Stimulated activated CD8-positive, alpha-beta memory T cell treated with anti-CD3 and anti-CD28 coated beads, Interleukin-4, amount 100 ng/mL, for 4 hours (primary cell): ENCODE measurements at places on chromosomes 2 and 18.

DNA sequence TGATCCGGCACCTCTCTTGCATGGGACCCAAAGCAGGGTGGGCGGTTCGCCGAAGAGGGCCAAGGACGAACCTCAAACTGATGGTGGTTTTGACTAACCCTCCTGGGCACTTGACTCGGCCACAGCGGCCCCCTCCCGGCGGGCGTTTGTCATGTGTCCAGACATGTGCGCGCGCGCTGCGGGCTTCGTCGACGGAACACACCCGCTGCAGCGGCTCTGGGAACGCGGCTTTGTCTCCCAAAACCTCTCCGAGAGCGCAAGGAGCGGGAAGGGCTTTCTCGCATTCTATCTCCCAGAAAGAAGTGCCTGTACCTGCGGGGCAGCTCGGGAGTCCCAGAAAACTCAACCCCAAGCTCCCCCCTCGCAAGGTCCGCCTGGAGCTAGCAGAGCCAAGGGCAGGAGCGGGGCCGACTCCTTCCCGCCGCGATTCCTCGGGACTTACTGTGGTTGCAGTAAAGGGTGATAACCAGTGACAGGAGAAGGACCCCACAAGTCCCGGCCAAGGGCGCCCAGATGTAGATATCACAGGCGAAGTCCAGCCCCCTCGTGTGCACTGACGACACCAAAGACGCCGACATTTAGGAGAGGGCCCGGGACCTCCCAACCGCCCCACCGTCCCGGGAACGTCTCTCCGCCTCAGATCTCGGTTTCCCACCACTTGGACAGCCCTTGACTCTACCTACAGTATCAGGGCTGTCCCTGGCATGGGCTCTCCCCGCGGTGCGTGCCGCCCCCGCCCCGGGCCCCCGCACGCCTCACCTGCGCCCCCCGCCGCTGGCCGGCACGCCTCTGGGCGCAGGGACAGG is 1.6 kb downstream of the CD8A start:
- DNase-seq: no peak

GRCh38 chr2:129661935-129662334 is 317.5 kb upstream of the RAB6C start:
- DNase-seq: no peak

- no peak for DNase-seq
Observed at GRCh38 chr2:241105641-241106040, 3.6 kb upstream of the MTERF4 start.

DNA sequence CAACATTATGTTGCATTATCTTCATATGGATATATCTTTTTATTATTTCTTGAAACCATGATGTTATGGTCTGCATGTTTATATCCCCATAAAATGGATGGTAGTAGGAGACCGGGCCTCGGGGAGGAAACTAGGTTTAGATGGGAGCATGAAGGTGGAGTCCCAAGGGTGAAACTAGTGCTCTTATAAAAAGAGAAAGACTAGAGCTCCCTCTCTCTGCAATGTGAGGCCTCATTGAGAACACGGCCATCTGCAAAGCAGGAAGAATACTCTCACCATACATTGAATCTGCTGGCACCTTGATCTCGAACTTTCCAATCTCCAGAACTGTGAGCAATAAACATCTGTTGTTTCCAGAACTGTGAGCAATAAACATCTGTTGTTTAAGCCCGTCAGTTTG is 64.0 kb downstream of the NXPH2 start:
- DNase-seq: no peak

DNA sequence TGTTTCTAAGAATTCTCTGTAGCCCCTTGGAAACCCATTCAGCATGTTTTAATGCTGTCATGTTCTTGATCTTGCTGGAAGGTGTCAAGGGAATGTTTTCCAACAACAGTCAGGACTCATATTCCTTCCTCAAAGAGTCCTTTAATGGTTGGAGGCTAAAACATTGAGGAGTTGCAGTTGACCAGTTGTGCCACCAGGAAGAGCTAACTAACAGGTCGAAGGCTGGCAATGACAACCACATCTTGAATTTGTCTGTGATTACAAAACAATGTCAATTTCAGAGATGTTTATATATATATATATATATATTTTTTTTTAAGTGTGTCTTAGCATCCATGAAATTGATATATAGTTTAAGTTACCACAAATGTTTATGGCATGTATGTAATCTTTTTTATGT is 151.5 kb downstream of the INO80D start:
- DNase-seq: no peak

DNA sequence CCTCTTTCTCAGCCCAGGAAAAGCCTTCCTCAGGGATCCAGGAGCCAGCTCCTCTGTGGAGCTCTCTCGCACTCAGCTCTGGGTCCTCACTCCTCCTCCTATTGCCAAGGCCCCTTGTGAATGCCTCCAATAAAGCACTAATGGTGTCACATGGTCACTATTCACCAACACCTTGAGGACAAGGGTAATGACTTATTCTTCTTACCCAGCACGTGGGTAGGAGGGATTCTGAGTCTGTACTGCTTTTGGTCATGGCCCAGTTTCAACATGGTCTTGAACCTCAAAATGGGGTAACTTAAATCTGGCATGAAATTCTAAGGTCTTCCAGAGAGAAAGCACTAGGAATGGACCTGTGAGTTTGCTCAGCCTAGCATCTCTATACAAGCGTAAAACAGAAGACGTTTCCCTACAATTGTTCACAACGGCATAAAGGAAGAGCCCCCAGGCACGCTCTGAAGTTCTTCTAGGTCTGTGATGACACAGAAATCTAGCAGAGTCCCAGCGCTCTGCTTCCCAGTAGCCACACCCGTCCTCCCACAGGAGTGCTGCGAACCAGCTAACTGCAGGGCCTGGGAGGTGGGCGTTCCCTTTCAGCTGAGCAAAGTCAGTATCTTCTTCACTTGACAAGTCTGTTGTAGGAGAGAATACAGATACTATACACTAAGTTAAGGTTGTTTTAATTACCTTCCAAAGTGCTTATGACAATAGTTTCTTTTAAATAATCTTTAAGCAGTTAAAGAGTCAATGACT is 14.6 kb upstream of the KIDINS220 start:
- DNase-seq: no peak

DNA sequence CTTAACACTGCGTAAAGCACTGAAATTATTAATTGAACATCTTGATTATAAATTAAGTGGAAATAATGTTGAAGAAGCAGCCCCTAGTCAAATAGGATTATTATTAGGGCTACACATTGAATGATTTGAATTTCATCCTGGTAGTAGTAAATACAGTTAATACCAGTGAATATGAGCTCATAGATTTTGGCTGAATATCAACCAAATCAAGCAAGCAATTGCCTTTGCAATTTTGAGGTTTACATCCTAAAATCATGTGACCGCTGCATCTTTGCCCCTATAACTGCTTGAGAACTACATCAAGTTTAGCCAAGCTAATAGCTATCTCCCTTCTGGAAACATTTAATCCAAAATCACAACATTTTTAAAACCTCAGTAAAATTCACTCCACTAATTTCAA is 801.2 kb upstream of the PIK3C3 start:
- DNase-seq: no peak

GRCh38 chr2:147546109-147546508 is 298.7 kb upstream of the ACVR2A start:
- DNase-seq: no peak

DNA sequence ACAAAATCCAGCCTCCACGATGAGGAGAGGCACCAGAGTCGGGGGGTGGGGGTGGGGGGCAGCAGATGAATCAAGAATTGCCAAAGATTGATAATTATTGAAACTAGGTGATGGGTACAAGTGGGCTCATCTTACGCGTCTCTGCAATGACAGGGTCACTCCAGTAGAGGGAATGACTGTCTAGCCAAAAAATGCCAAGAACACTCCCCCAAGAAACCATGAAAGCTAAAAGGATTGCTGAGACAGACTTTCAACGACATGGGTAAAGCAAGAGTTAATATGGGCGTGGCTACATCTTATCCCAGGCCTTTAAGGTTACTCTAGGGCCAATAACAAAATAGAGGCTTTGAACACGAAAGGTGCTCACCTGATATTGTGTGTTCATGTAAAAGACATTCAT is 86.5 kb downstream of the STK39 start:
- DNase-seq: no peak

DNA sequence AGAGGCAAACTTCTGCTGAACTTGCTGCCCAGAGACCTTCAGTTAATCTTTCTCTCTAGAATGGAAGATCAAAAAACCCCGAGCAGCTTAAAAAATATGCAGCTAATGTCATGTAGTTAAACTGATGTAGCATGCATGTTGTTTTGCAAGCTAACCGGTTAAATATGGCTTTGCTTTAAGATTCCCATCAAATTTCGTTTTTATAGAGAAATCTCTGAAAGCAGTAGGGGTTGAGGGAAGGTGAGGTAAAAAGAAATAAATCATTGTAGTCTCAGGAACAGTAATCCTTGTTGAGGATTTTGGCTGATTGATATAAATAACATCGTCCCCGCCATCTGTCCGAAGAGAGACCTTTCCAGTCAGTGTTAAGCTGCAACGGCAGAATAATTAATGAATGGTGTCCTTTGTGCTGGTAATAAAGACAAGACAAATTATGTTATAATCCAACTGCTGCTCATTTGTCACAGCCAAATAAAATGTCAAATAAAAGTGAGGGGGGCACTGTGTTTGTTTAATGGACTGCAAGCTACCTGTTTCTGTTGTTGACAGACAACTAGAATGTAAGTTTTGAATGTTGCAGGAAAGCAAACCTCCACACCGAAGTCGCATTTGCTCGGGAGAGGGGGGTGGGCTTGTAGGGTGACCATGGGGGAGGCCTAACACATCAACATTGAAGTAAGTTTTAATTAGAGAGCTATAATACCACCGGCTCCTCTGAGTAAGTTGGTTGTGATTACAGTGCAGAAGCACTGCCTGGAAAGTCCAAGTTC is 555.5 kb downstream of the ARHGAP15 start:
- no peak for DNase-seq

DNA sequence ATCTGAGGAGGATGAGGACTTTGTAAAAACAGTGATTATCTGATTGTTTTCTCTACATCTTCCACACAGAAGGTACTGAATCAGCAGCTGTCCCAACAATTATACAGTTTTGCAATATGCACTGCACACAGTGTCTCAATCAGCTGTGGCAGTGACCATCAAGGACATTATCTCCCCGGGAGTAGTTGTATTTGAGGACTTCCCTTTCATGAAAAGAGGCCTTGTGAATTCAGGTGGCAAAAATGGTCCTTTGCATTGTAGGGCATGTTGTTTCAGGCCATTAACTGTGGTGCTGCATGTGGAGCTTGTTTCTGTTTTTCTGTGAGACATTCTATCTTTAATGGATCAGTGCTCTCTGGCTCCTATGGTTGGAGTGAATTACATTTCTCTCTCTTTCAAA is 779.4 kb upstream of the FSHR start:
- no peak for DNase-seq

- DNase-seq: no peak
Observed at GRCh38 chr2:189791338-189792042, 7.2 kb downstream of the PMS1 start.

GRCh38 chr2:32680942-32681341 is 53.1 kb downstream of the TTC27 start:
- no peak for DNase-seq

- DNase-seq: no peak
Observed at GRCh38 chr2:40130251-40130994, 321.5 kb downstream of the SLC8A1 start.

DNA sequence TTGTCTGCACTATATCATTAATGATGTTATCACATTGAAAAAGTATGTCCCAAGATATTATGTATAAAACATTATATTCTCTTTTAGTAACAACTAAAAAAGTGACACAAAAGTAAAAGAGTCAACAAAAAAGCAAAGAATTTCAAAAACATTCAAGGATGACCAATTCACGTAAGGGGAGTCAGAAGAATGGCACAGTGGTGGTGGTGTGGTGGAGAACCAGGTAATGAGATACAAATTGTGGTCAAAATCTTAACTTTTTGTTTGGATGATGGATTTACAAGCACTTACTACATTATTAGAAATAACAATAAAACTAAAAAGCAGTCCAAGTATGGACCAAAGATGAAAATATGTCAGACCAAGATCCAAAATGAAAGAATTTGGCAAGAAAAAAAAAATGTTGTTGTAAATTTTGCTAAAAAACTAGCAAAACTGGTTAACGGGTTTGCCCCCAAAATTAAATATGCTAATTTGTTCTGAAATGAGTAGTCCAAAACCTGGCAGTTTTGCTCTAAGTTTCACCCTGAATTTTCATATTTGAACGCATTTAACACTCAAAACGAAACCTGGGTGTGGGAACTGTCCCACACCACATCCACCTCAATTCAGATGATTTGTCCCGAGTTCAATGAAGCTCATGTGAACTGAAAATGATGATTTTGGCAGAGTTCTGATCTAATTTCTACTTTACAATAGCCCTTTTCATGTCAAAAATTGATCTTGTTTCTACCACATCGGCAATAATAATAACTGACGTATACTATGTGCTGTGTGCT is 135.8 kb downstream of the IKZF2 start:
- no peak for DNase-seq

- no peak for DNase-seq
Observed at GRCh38 chr2:147096671-147097070, 748.2 kb upstream of the ACVR2A start.

DNA sequence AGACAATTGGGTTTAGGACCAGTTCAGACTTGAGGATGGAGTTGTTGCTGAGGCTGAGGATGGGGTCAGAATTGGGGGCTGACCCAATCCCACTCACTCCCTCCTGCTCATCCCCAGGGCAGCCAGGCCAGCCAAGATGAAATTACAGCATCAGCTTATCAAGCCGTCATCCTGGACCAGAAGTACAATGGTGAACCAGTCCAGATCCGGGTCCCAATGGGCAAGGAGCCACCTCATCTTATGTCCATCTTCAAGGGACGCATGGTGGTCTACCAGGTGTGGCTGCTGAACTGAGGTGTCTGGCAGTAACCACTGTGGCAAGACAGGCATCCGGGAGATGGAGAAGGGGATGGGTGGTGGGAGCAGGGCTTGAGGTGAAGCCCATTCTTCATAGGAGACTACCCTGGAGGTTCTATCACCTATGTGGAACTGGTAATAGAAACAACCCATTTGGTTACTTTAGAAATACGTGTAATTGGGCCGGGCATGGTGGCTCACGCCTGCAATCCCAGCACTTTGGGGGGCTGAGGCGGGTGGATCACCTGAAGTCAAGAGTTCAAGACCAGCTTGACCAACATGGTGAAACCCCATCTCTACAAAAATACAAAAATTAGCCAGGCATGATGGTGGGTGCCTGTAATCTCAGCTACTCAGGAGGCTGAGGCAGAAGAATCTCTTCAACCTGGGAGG is 13.9 kb downstream of the VIL1 start:
- no peak for DNase-seq

- no peak for DNase-seq
Observed at GRCh38 chr2:207792244-207792785, 22.6 kb upstream of the FZD5 start.

DNA sequence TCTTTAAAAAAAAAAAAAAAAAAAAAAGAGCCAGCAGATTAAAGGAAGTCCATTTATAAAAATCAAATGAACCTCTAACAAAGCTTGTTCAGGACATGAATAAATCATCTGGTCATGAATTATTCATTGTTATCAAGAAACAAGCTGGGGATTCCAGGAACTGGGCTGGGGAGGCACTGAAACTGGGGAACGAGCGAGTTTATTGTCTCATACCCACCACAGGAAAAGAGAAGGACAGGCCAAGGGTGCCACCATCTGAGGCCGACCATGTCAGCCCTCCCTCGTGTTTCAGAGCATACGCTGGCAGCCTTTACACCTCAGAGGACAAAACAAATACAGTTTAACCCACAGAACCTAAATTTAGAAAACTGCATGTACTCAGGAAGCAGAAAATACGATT is 164.2 kb downstream of the VWC2L start:
- DNase-seq: no peak

GRCh38 chr2:232142049-232142448 is 180.5 kb downstream of the DIS3L2 start:
- DNase-seq: no peak

- no peak for DNase-seq
Observed at GRCh38 chr2:40181855-40182254, 270.0 kb downstream of the SLC8A1 start.

- no peak for DNase-seq
Observed at GRCh38 chr2:40325116-40325515, 126.8 kb downstream of the SLC8A1 start.
